Dorsolateral prefrontal cortex (tissue), 122 donors: ENCODE measurements at places on chromosomes 3 and 15.

- DNase-seq = peak; percentile 58
These were observed 279.4 kb upstream of the TLE3 start for GRCh38 chr15:70376929-70377691.

DNA sequence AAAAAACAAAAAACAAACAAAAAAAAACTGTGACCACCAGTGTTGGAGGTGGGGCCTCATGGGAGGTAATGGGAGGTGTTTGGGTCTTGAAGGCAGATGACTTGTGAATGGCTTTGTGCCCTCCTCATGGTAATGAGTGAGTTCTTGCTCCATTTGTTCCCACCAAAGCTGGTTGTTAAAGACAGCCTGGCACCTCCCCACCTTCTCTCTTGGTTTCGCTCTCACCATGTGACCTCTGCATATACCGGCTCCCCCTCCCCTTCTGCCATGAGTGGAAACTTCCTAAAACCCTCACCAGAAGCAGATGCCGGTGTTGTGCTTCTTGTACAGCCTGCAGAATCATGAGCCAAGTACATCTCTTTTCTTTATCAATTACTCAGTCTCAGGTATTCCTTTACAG is 61.5 kb upstream of the ATP11B start:
- DNase-seq = no peak

DNA sequence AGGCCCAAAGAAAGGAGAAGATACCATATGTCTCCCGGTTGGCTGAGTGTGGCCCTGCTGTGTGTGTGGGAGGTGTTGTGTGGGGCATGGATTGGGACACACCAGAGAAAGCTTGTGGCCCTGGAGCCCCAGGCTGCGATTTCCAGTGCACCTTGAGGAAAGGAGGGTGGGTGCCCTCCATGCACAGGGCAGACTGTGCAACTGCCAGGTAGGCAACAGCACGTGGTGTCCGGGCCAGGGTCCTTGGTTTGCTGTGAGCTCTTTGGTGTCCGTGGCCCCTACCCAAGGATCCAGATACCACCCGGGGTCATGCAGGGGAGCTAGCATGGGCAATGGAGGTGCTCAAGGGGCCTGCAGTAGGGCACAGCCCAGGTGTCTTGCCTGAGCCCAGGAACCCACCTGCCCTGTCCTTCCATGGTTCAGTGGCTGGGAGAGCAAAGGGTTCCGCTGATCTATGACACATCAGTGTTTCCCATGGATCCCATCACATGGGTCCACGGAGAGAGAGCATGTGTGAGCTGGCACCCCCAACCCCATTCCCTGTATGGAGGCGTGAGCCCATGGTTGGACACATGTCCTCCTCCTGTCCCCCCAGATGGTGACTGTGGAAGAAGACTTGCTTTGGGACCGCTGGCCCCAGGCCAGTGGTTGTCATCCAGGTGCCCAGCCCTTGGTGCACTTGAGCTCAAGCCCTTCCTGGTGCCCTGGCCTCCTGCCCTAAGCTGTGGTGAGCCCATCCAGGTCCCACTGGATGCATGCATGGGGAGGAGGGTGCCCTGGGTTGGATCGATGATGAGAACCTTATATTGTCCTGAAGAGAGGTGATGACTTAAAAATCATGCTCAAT is 223.4 kb downstream of the SNRPN start:
- DNase-seq = peak; percentile 17

GRCh38 chr15:45442507-45443135 is 64.3 kb upstream of the GATM start:
- no peak for DNase-seq

- no peak for DNase-seq
These were observed 85.0 kb upstream of the CNTN6 start for GRCh38 chr3:1007866-1008265.

DNA sequence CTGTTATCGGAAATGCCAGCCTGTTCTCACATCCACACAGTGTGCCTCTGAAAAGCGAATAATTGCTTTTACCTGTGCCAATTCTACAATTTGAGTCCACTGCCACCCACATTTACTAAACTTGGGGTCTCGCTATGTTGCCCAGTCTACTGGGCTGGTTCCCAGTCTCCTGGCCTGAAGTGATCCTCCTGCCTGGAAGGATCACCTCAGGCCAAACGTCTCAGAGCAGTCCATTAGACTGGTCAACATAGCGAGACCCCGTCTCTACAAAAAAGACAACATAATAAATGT is 827 bp upstream of the INO80 start:
- DNase-seq = no peak

- DNase-seq = no peak
These were observed 11.6 kb downstream of the ETV5 start for GRCh38 chr3:186097317-186097662.

GRCh38 chr15:29883126-29883525 is 60.9 kb upstream of the TJP1 start:
- DNase-seq = no peak

GRCh38 chr3:171351676-171352075 is 108.5 kb downstream of the TNIK start:
- no peak for DNase-seq

DNA sequence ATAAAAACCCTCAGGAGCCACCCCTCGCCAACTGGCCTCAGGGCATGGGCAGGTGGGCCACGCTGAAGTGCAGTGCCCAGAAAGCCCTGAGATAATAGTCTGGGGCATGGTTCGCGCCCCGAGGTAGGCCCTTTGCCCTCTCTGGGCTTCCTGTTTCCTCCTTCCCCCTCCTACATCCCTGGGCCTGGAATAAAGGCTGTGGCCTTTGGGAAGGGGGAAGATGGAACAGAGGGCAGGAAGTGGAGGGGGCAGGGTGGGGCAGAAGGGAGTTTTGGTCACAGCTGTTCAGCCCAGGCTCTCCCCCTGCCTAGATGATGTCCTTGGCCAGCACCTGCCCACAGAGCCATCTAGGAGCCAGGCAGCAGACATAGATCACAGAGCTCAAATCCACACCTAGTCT is 11.3 kb downstream of the CSRNP1 start:
- DNase-seq = no peak

GRCh38 chr3:160829486-160830009 is 73.5 kb downstream of the PPM1L start:
- DNase-seq = no peak

DNA sequence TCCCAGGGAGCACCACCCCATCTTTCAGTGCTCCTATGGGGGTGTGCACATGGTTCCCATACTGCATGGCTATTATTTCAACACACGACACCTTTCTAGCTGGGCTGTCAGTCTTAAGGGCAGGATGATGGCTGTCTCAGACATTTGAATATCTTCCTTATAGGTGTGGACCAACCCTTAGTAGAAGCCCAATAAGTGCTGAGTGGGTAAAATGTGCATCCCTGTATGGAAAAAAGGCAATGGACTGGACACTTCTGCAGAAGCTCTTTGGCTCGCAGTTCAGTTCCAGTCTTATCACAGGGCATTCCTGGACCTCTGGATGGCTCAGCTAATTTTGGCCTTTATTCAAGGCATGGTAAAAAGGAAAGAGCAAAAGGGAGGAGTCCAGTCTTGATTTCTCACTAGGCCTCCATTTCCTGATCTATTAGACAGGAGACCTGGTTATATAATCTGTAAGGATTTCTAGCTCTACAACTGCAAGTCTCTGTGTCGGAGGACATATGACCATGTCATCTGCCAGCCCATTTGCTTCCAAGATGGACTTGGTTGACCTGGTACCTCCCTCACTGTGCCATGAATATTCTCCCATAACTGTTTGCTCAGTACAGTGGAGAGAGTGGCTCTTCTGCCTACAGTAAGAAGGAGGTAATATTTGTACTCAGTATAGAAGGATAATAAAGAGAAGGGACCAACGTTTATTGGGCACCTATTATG is 53.8 kb upstream of the RASGRP1 start:
- DNase-seq = no peak

- no peak for DNase-seq
These were observed 61.6 kb downstream of the MAP4 start for GRCh38 chr3:47954567-47954966.

- DNase-seq = no peak
These were observed 72.6 kb downstream of the PLSCR2 start for GRCh38 chr3:146396792-146397191.

GRCh38 chr15:69553686-69554085 is 101.1 kb downstream of the RPLP1 start:
- DNase-seq = no peak

GRCh38 chr3:187571701-187572100 is 98.5 kb downstream of the SST start:
- no peak for DNase-seq

DNA sequence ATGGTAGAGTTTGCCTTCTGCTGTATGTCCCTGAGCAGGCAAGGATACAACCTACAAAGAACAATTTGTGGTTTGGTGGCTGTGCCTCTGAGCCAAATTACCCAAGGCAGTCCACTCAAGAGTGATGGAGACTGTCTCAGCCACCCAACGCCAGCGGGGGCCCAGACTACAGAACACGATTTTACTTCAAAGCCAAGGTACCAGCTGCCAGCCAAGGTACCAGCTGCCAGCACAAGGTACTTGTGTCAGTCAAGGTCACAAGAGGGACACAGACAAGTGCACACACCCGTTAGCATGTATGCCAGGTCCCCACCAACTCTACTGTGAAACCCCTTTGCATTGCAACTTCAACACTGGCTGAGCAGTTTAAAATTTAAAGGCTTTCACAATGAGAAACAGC is 23.5 kb downstream of the COLQ start:
- DNase-seq = no peak

- DNase-seq = no peak
These were observed 137.3 kb upstream of the MME start for GRCh38 chr3:154942827-154943226.

DNA sequence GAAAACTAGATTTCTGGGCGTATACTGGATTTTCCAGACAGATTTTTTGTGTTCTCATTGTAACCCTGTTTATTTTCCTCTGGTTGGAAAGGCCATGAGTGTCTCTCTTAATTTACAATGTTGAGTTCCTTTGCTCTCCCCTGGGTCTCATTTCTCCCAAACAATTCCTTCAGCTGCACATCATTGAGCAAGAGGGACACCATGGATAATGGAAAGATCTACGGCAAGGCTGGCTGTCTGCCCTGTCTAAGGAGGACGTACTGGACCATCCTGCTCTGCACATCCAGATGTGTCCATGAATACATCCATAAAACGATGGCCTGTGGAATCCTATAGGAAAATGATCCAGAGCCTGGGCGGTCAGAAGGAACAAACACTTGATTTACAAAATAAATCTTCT is 258.1 kb upstream of the MCTP2 start:
- DNase-seq = no peak

- DNase-seq = no peak
These were observed 138.9 kb downstream of the TCF12 start for GRCh38 chr15:57057134-57057930.

GRCh38 chr3:14208977-14209394 is 30.4 kb downstream of the LSM3 start:
- DNase-seq = no peak

DNA sequence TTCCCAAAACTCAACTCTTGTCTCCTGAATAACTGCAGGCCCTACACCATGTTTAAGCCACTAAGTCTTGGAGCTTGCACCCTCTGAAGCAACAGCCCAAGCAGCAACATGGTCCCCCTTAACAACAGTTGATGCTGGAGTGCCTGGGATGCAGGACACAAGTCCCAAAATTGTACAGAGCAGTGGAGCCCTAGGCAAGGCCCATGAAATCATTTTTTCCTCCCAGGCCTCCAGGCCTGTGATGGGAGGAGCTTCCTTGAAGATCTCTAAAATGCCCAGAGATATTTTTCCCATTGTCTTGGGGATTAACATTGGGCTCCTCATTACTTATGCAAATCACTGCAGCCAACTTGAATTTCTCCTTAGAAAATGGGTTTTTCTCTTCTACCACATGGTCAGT is 311.9 kb upstream of the EPHA3 start:
- no peak for DNase-seq

- DNase-seq = no peak
These were observed 19.4 kb downstream of the ASTE1 start for GRCh38 chr3:131007256-131007655.

- DNase-seq = no peak
These were observed 130.0 kb downstream of the RBMS3 start for GRCh38 chr3:29410660-29411405.

- DNase-seq = no peak
These were observed 2.6 kb downstream of the IMP3 start for GRCh38 chr15:75637245-75638009.

- DNase-seq = no peak
These were observed 39.8 kb upstream of the CMTM8 start for GRCh38 chr3:32198714-32199113.

DNA sequence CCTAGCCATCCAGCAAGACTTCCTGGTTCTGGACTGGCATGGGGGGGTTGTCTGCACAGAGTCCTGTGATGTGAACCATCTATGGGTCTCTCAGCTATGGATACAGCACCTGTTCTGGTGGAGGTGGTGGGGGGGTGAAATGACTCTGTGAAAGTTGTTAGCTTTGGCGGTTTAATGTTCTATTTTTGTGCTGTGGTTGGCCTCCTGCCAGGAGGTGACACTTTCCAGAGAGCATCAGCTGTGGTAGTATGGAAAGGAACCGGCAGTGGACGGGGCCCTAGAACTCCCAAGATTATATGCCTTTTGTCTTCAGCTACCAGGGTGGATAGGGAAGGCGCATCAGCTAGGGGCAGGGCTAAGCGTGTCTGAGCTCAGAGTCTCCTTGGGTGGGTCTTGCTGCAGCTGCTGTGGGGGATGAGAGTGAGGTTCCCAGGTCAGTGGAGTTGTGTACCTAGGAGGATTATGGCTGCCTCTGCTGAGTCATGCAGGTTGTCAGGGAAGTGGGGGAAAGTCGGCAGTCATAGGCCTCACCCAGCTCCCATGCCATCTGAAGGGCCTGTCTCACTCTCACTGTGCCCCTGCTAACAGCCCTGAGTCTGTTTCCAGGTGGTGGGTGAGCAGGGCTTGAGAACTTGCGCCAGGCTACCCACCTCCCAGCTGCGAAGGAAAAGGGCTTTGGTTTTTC is 7.1 kb upstream of the LARS2 start:
- no peak for DNase-seq

DNA sequence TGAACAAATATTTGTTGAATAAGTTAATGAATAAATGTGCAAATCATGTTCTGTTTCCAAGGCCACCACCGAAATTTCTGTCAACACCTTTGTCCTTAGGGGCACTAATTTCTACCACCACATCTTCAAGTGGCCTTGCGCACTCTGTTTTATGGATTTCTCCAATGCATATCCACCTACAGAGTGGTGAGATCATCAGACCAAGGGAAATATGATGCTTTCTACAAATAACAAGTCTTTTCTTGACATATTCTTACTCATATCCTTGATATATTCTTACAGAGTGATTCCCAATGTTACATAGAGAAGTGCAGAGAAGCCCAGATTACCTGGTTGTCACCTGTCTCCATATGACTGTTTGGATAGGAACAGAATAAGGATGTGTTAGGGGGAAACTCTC is 36.1 kb upstream of the TMCO5A start:
- DNase-seq = no peak

DNA sequence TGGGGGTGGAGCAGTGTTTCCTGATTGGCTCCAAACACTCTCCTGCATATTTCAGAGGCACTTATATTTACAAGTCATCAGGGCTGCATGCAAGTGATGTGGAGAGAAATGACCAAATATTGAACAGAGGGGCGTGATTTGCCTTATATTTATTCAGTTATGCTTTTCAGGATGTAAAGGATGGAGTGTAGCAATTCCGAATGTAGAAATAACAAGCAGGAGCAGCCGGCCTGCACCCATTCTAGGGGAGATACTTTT is 19.4 kb upstream of the SEMA5B start:
- no peak for DNase-seq

- DNase-seq = no peak
These were observed 203.5 kb upstream of the LINGO1 start for GRCh38 chr15:77836121-77836692.

- DNase-seq = no peak
These were observed 849.2 kb upstream of the CFAP20DC start for GRCh38 chr3:59899061-59899460.
